ENCODE measurements at places on chromosomes 5 and 9.

- H3K4me1 ChIP-seq, result no peaks in the 10 kb centered on the region
- peak; percentile 7 for DNase-seq
- H3K36me3 ChIP-seq, result peaks cover 56% of the 10 kb centered on the region
- H3K27ac ChIP-seq, result no peak overlapping the region
- no peaks in the 10 kb centered on the region for H3K27me3 ChIP-seq
Measured at GRCh38 chr5:150729859-150730258, 29.0 kb downstream of the DCTN4 start.

DNA sequence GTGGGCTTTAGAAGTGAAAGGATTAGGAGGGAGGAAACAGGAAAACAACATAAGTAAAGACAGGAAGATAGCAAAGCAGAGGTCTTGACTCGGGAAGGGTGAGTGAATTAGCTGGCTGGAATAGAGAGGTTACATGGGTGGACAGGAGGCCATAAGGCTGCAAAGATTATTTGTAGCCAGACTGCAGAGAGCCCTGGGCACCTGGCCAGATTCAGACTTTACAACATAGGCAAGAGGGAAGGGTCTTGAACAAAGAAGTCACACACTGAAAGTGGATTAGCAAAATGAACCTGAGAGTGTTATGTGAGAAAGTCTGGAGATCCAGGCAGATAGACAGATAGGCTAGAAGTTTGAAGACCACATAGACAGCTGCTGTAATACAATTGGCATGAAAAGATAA is 29.7 kb upstream of the CER1 start:
- no peaks in the 10 kb centered on the region for H3K4me1 ChIP-seq
- H3K36me3 ChIP-seq, result peaks cover 2% of the 10 kb centered on the region
- no peaks in the 10 kb centered on the region for H3K27me3 ChIP-seq
- H3K4me3 ChIP-seq, result no peak overlapping the region
- DNase-seq, result no peak

DNA sequence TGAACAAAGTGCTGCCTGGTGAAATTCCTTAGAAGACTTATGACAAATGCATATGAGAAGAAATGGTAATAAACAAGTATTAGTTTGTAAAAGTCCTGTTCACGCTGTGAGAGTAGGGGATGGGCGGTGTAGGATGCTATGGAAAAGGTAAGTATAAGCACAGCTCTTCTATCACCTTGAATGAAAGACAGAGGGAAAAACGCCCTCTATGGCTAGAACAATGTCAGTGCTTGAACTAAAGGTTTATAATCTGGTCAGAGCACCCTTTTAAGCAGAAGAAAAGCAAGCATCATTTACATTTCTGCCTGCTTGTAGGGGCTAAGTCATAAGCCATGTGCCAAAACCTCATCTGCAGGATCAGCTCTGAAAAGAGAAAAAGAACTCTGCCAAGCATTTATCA is 115.2 kb downstream of the LHFPL2 start:
- DNase-seq, result peak; percentile 36
- no peak overlapping the region for H3K4me3 ChIP-seq
- no peaks in the 10 kb centered on the region for H3K27me3 ChIP-seq
- H3K4me1 ChIP-seq, result no peaks in the 10 kb centered on the region
- no peak overlapping the region for H3K27ac ChIP-seq

DNA sequence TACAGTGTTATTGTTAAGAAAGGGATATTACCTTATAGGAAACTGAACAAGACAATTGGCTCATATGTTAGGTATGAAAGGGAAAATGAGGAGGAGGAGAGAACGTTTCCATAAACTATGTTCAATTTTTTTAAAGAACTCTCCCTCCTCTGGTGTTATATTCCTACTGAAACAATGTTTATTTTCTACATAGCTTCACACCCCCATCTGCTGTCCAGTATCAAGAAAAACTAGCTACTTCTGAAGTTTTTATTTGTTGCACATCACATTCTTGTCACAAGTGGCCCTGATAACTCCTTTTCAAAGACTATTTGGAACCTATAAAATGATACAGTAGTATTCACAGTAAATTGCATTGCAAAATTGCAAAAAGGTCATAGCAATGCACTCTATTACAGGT is 223.4 kb upstream of the FAM174A start:
- peak; percentile 12 for DNase-seq
- no peaks in the 10 kb centered on the region for H3K27me3 ChIP-seq
- H3K27ac ChIP-seq, result no peak overlapping the region
- no peak overlapping the region for H3K4me3 ChIP-seq

- peaks cover 21% of the 10 kb centered on the region for H3K4me1 ChIP-seq
- H3K27me3 ChIP-seq, result no peaks in the 10 kb centered on the region
- no peaks in the 10 kb centered on the region for H3K36me3 ChIP-seq
Measured at GRCh38 chr5:32446630-32447029, 2.1 kb upstream of the ZFR start.

DNA sequence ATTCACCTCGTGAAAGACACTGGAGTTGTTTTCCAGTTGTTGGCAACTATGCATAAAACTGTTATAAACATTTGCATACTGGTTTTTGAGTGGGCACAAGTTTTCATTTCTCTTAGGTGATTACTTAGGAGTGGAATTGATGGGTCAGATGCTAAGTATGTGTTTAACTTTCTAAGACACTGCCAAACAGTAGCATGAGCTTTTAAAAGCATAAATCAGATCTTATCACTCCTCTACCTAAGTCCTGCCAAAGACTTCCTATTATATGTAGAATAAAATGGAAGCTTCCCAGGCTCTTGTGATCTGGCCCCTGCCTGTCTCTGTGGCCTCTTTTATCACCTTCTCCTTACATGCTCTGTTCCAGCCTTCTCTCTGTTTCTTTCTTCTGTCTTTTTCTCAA is 72.6 kb downstream of the SH3RF2 start:
- H3K4me3 ChIP-seq, result no peak overlapping the region
- no peaks in the 10 kb centered on the region for H3K36me3 ChIP-seq
- no peaks in the 10 kb centered on the region for H3K4me1 ChIP-seq
- H3K27me3 ChIP-seq, result no peaks in the 10 kb centered on the region
- no peak overlapping the region for H3K27ac ChIP-seq
- no peak for DNase-seq

GRCh38 chr5:108696407-108696806 is 51.3 kb upstream of the FER start:
- no peaks in the 10 kb centered on the region for H3K36me3 ChIP-seq
- H3K4me3 ChIP-seq, result no peak overlapping the region
- H3K27ac ChIP-seq, result no peak overlapping the region
- no peak for DNase-seq

GRCh38 chr5:28046596-28046995 is 1008.2 kb upstream of the CDH9 start:
- H3K36me3 ChIP-seq, result no peaks in the 10 kb centered on the region
- no peaks in the 10 kb centered on the region for H3K27me3 ChIP-seq
- no peak overlapping the region for H3K27ac ChIP-seq
- H3K4me3 ChIP-seq, result no peak overlapping the region
- no peaks in the 10 kb centered on the region for H3K4me1 ChIP-seq

- H3K4me3 ChIP-seq, result no peak overlapping the region
- H3K36me3 ChIP-seq, result no peaks in the 10 kb centered on the region
- DNase-seq, result peak; percentile 85
- peaks cover 11% of the 10 kb centered on the region for H3K27me3 ChIP-seq
Measured at GRCh38 chr9:36903541-36904435, 130.3 kb downstream of the PAX5 start.

- H3K36me3 ChIP-seq, result no peaks in the 10 kb centered on the region
- H3K27ac ChIP-seq, result no peak overlapping the region
- H3K4me1 ChIP-seq, result no peaks in the 10 kb centered on the region
- no peak for DNase-seq
- no peak overlapping the region for H3K4me3 ChIP-seq
Measured at GRCh38 chr5:147611483-147611882, 101.6 kb upstream of the DPYSL3 start.

DNA sequence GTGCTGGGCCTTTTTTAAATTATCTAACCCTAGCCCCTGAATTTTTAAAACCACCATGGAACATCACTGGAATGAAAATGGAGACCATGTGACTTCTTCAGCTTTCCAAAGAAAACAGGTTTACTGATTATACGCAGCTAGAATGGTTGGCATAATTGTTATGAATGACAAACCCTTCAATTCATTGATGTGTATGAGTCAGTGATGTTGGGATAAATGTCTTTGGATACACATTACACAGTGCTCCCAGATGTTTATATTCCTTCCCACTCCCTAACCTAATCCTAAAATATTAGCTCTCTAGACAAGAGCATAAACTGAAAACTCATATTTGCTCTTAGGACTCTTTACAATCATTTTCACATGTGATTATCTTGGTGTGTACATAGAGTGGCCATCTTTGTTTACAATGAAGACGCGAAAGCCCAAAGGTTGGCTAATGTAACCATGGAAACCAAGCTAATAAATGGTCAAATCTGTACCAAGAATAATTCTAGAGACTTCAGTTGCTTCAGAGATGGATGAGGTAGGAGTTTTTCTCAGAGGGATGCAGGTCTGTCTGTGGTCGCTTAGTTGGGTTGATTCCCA is 131.2 kb upstream of the HMHB1 start:
- no peak for DNase-seq
- H3K4me1 ChIP-seq, result no peaks in the 10 kb centered on the region
- H3K36me3 ChIP-seq, result no peaks in the 10 kb centered on the region

DNA sequence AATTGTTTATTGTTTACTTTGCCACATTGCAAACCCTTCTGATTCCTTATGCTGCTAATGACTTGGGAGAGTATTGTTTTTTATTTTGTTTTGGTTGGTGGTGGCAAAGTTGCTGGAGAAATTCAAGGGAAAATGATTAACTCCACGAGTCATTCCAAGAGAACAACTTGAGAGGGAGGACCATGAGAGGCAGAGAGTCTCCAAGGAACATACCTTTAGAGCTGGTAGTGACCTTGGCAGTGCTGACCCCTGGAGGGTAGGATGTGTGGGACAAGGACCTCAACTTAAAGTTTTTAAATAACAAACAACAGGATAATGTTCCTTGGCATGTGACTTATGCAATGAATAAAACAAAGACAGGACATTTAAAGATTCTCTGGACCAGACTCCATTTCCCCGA is 139.7 kb downstream of the LRRC70 start:
- no peak for DNase-seq
- H3K36me3 ChIP-seq, result no peaks in the 10 kb centered on the region
- no peak overlapping the region for H3K27ac ChIP-seq

DNA sequence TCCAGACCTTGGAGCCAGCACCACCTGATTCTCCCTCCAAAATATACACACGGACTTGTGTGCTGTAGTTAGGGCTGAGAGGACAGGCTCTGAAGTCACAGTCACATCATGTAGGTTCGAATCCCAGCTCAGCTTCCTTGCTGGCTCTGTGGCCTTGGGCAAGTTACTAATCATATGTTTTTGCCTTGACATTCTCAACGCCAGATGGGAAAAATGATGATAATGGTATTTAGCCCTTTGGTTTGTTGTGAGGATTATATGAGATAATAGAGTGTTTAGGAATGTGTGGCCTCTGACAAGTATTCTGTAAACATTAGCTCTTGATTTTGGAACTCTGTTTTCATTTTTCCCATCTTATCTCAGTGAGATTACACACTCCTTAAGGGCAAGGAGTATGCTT is 72.5 kb downstream of the PLAC8L1 start:
- H3K4me1 ChIP-seq, result no peaks in the 10 kb centered on the region
- H3K27ac ChIP-seq, result no peak overlapping the region
- H3K36me3 ChIP-seq, result no peaks in the 10 kb centered on the region
- H3K4me3 ChIP-seq, result no peak overlapping the region
- no peak for DNase-seq
- H3K27me3 ChIP-seq, result no peaks in the 10 kb centered on the region

Measured in common myeloid progenitor, CD34-positive (primary cell).